NCI-H1092 treated with DMSO at 0.1 percent for 48 hours (cell line): ENCODE measurements at places on chromosomes 13 and 19.

GRCh38 chr19:5478241-5478924 lies 23.2 kb downstream of the ZNRF4 start:
- DNase-seq, result no peak

GRCh38 chr19:53971673-53972072 lies 8.9 kb downstream of the CACNG8 start:
- no peak for DNase-seq

DNA sequence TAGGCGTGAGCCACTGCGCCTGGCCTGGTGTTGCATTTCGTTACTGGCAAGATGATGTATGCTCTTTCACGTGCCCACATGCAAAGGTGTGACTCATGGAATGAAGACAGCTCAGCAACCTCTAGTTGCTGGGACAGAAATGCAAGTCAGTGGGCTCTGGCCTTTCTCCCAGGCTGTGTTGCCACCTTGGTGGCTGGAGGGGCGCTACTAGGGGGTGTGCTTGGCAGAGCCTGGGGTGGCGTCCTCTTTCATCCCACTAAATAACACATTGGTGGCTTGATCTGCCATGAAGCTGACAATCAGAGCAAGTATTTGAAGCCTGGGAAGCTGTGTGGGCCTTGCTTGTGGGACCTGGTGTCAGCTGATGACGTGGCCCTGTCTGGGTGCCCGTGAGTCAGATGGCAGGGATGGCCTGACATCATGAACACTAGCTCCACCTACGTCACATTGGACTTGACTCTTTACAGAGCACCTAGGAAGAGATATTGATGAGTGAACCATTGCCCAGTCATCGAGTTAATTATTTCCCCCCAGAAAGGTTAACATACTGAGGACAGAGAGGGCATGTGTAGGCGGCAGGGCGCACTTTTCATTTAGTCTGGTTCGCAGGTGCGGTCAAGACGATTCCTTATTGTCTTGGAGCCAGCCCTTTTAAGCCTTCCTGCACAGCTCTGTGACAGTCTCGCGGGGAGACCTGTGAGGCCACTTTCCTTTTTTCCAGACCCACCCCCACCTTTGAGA lies 154.2 kb downstream of the TM9SF2 start:
- no peak for DNase-seq

DNA sequence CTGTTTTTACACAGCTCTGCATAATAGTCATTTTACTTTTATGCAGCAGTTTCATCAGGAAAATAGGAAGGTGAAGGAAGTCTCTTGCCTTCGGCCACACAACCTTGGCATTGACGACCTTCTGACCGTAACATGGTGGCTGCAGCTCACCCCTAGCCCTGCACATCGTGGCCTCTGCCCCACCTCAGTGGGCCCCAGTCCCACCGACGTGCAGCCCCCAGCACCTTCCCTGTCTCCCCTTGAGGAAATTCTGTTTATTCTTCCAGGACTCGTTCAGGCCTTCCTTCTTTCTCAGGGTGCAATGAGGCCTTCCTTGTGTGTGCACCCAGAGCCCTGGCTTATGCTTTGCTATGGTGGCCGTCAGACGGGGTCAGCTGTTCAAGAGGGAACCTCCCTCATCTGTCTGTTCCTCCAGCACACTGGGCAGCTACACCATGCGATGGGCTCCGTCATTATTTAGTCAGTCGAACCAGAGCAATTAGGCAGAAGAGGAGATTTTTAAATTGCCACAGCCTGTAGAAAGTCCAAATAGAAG lies 33.3 kb downstream of the TMEM255B start:
- no peak for DNase-seq

GRCh38 chr19:23436944-23437343 lies 41.7 kb upstream of the ZNF91 start:
- DNase-seq, result no peak

GRCh38 chr19:34998777-34999497 lies 1.2 kb upstream of the GRAMD1A start:
- no peak for DNase-seq

- DNase-seq, result no peak
These were observed 2280.4 kb upstream of the PCDH20 start for GRCh38 chr13:63696055-63696454.

DNA sequence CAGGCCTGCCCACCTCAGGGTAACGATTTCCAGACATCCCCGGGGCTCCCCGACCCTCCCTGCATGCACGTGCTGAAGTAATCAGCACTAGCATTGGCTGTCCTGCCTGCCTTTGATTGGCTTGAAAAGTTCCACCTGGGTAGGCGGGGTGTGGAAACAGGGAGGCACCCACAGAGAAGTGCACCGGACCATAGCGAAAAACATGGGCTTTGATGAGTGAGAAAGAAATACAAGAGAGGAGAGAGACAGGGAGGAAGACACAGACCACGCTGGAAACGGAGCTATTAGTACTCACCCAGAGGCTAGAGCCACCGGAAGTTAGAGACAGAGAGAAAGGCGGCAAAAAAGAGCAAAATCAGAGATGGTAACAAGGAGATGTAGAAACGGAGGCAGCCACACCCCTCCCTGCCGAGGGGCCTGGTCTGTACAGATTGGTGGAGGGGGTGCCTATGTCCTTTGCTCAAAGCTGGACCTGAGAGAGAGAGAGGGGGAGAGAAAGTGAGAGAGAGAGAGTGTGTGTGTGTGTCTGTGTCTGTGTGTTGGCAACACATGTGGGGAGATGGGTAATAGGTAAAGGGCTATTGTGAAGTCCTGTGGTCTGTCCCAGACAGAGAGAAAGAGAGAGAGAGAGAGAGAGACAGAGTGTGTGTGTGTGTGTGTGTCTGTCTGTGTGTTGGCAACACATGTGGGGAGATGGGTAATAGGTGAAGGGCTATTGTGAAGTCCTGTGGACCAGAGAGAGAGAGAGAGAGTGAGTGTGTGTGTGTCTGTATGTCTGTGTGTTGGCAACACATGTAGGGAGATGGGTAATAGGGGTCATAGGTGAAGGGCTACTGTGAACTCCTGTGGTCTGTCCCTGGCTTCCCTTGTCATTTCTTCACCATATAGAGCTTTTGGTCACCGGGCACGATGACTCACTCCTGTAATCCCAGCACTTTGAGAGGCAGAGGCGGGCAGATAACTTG lies 2.9 kb downstream of the CGB3 start:
- DNase-seq, result no peak

DNA sequence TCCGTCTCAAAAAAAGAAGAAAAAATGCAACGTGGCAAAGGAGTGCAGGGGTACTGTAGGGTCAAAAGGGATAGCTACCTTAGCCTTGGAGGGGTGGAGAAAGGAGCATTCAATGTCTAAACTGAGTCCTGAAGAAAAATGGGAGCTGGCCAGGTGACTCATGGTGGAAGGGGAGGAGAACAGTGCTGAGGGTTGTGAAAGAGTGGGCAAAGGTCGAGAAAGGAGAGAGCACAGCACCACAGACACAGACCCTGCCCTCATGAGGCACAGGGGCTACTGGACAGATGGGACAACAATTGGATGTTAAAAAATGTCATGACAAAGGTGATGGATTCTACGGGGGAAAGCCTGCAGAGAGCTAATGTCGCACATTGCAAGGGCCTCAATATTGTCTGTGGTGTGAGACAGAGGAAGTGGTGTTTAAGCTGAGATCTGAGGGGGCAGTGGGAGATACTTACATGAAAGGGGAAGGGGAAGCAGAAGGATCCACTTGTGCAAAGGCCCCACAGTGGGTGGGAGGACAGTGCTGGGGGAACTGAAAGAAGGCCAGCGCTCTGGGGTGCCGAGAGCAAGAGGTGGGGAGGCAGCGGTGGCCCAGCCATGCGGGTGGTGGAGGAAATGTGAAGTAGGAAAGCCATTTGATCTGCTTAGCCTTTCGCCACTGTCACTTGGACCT lies 42.9 kb upstream of the URAD start:
- DNase-seq, result no peak

GRCh38 chr13:113144255-113144629 lies 14.2 kb upstream of the PROZ start:
- DNase-seq, result no peak

- no peak for DNase-seq
These were observed 5.5 kb upstream of the CCNE1 start for GRCh38 chr19:29806098-29806866.

GRCh38 chr13:40468227-40468838 lies 198.1 kb downstream of the FOXO1 start:
- DNase-seq, result no peak

DNA sequence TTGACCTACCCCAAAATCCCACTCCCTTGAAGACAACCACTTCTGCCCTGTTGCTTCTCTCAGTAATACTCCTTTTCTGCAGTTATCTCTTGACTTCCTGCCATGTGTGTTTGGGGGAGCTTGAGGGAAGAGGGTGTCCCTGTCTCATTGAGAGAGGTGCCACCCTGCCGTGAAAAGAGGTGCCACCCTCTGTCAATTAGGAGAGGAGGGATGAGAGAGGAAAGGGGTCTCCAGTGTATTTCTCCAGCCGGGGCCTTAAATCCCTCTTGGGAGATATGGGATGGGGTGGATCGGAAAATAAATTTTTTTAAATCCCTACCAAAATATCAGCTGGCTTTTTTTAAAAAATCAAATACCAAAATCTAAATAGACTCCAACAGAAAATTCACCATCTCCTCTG lies 16.5 kb downstream of the PLD3 start:
- no peak for DNase-seq

- no peak for DNase-seq
These were observed 54.8 kb downstream of the GATAD2A start for GRCh38 chr19:19460258-19460731.

- DNase-seq, result no peak
These were observed 1.0 kb upstream of the CTXN1 start for GRCh38 chr19:7926727-7927604.

GRCh38 chr13:37488726-37489125 lies 109.8 kb downstream of the POSTN start:
- DNase-seq, result no peak

GRCh38 chr19:46602392-46603194 lies 1.5 kb downstream of the CALM3 start:
- no peak for DNase-seq

GRCh38 chr13:45747071-45747470 lies 45.0 kb downstream of the CBY2 start:
- DNase-seq, result no peak

GRCh38 chr19:32876236-32876918 lies 6.8 kb upstream of the SLC7A9 start:
- DNase-seq, result no peak

DNA sequence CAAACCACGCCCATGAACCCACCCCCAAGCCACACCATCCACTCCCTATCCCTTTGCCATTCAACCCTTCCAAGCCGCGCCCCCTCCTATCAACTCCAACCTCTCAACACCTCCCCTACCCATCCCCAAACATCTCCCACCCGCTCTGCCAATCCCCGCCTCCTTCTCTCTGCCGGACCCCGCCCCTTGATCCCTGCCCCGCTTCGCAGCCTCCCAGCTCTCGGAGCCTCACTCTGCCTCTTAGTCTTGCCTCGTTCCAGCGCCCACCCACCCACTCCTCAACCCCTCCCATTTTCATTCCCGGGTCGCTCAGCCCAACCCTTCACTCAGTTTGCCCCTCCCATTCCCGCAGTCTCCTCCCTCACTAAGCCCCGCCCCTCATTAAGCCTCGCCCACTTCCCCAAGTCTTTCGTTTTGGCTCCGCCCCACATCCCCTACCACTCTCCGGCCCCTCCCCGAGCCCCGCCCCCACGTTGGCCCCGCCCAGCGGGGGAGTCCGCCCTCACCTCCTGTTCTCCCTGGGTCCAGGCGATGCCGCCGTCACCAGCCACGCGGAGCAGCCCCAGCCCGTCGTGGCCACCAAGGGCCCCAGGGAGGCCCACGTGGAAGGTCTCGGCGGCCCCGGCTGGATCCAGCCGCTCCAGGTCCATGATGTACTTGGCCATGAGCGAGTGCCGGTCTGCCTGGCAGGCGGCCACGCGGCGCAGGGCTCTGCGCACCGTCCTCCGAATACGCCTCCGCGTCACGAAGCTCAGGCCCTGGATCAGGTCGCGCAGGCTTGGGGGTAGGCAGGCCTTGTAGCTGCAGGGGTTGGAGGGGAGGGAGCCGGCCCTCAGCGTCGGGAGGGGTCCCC lies 5.7 kb downstream of the JAK3 start:
- DNase-seq, result peak; percentile 59

DNA sequence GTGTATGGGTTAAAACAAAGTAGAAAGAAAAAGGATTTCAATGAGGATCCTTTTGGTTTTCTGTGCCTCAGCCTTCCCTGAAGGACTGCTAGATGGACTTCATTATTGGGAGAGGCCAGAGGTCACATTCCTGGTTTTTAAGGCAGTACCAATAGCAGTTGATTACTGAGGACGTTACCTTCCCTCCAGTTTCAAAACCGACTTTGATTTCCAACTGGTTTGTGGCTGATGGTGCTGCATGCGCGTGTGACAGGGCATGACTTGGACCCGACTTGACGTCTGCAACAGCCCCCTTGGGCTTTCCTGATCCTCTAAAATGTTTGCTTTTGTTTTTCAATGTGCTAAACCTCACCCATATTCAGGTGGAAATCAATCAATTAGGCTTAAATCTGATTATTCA lies 314.3 kb upstream of the ARGLU1 start:
- DNase-seq, result no peak
